Activated CD4-positive, alpha-beta T cell treated with anti-CD3 and anti-CD28 coated beads, Interleukin-2, amount 50 U/mL, for 16 hours (primary cell): ENCODE measurements at places on chromosomes 2 and 18.
A peak's percentile ranks its signal among the peaks of the same experiment; 100 is the strongest.

DNA sequence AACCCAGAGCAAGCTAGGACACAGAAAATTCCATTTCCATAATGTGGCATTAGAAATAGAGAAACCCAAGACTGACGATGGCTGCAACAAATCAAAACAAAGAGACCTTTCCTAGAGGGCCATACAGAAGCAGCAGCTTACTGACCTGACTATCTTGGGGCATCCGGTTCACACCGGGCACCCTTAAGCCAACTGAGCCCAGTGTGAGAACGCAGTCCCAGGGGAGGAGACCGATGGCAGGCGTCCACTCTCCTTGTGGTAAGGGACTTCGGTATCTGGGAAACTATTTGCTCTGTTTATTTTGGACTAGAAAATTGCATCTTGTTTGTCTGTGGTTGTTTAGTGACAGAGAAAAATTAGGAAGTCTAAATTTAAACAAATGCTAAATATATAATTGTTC is 244.8 kb upstream of the COPS8 start:
- no peak for DNase-seq

GRCh38 chr2:28637066-28638047 is 114.3 kb upstream of the PPP1CB start:
- DNase-seq = no peak

GRCh38 chr2:27932396-27932795 is 41.9 kb downstream of the BABAM2 start:
- DNase-seq = no peak

DNA sequence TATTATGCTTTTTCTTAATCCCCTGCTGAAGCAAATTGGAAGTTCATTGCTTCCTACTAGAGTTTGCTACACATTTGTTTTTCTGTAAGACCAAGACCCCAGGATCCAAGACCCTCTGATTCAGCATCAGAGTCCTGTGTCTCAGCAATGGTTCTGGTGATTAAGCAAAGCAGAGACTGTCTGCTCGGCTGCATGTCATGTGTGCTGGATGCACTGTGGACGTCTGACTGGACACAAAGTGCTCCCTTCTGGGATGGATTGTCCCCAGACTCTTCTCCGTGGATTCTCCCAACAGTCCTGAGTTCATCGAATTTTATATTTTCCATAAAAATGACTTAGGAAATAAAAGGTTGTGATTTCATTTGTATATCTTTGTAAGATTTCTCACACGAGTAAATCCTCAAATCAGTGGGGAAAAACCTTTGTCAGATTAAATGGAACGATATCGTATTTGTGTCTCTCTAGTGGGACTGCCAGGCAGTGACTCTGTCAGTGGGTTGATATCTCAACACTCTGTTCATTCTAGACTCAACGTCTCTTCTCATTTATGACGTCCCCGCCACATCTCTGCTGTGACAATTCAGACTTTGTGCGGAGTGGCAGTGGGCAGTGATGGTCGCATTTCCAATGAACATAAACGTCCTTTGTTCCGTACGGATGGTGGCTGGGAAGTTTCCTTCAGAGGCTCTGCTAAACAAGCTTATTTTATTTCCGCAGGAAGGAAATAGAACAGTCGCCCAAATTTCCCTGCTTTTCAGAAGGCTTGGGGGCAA is 58.6 kb downstream of the NCAPH start:
- DNase-seq = no peak

DNA sequence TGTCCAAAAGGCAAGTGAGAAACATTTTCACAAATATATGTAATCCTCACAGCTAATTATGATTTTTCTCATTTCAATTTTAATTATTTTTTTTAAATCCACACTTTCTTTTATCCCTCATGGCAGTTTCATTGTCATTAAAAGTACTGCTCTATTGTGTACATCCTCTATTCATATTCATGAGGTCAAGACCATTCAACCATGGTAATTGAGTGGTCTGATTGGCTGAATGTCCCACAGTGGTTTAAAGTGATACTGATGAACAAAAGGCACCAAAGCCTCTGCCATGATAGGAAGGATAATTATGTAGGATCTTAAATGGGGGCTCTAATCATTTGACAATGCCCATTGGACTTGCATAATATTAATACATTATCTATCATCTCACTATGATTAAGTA is 108.4 kb upstream of the EPHA4 start:
- DNase-seq = no peak

GRCh38 chr2:205929246-205929942 is 156.6 kb downstream of the INO80D start:
- no peak for DNase-seq

GRCh38 chr2:185970148-185970852 is 231.7 kb downstream of the FSIP2 start:
- no peak for DNase-seq

- DNase-seq = no peak
Observed at GRCh38 chr2:121529439-121530211, 1.1 kb upstream of the RNU4ATAC start.

DNA sequence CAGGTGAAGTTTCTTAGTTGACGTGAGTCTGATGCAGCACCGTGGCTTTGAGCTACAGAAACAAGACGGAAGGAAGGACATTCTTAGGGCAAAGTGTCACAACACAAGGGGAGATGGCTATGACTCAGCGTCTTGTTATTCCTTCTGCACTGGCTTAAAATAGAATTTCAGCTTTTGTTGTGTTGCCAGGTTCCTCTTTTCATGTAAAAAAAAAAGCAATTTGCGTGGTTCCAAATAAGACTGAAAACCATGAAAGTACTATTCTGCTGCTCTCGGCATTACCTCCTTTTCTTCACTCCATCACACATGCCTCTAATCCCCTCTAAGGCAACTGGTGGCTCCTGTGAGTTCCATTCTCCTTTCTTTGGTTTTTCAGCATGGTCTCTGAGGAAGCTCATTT is 150.1 kb downstream of the ANTXR1 start:
- peak; percentile 18 for DNase-seq

- peak; percentile 92 for DNase-seq
Observed at GRCh38 chr2:84905181-84906107, at the start of gene TMSB10. Gene TMSB10 (plus strand): TSS chr2:84905656.

DNA sequence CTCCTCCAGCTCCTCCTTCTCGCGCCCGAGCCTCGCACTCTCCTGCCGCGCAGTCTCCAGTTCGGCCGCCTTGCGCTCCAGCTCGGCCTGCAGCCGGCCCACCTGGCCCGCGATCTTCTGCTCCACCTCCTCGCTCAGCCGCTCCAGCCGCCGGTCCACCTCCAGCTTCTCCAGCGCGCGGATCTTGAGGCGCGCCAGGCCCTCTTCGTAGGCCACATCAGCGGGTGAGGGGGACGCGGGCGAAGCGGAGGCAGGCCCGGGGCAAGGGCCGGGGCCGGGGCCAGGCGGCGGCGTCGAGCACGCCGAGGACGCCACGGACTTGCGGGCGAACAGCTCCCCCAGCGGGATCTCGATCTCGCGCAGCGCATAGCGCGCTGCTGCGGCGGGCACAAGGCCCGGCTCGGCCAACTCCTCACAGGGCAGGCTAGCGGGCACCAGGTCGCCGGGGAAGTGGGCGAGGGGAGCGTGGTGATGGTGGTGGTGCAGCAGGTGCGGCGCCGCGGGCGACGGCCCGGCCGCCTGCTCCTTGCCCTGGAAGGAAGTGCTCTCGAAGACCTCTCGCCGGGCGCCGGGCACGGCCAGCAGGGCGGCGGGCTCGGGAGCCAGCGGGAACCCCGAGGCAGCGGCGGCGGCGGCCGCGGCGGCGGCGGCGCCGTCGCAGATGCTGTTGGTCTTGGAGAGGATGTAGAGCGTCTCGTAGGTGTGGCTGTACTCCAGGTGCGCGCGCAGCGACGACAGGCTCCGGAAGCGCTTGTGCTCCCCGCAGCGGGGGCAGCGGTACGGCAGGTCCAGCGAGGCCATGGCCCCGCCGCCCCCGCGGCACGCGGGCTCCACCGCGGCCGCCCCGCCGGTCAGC is 15.2 kb downstream of the FBXO41 start:
- DNase-seq = peak; percentile 80

DNA sequence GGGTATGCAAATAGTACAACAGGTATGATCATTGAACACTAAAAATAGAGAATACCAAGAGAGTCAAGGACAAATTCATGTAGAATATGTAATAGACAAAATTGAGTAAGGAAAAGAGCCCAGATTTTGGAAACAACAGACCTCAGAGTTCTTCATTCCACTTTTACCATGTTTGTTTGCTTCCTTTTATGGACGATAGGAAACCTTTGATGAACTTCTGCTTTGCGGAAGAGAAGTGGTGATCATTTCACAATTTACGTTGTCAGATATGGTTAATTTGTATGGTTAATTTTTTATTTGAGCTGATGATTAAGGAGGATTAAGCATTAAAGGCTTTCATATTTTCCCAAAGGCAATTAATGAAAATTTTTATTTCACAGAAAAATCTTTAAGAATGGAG is 16.3 kb downstream of the MARCHF7 start:
- no peak for DNase-seq

DNA sequence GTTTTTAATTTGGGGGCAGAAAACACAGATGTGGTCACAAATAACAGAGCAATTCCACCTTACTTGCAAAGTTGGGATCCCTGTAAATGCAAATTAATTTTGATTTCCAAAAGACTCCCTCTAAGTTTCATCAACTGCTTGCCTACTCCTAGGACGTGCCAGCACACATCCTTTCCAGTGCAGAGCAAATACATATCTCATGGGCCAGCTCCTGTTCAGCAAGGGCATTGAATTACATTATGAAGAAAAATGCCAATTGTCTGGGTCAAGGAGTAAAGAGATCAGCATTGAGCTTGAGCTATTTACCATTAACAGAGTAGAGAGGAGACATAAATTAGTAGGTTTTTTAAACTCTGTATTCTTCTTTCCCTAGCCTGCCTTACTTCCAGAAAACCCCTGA is 18.8 kb downstream of the PID1 start:
- DNase-seq = no peak

DNA sequence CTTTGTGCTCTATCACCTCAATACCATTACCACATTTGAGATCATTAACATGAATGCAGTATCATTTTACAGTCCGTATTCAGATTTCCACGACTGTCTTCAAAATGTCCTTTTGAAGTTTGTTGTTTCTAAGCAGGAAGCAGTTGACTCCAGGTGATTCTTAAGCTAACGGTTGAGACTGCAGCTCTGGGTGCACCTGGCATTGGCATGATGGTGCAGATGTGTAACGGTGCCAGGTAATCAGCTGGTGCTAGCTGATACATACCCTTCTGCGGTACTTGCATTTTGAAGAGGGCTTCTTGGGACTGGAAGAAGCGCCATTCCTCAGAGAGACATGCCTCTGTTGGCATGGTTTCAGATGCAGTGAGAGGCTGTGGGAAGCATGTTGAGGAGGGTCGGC is 19.5 kb downstream of the SIGLEC15 start:
- DNase-seq = no peak

DNA sequence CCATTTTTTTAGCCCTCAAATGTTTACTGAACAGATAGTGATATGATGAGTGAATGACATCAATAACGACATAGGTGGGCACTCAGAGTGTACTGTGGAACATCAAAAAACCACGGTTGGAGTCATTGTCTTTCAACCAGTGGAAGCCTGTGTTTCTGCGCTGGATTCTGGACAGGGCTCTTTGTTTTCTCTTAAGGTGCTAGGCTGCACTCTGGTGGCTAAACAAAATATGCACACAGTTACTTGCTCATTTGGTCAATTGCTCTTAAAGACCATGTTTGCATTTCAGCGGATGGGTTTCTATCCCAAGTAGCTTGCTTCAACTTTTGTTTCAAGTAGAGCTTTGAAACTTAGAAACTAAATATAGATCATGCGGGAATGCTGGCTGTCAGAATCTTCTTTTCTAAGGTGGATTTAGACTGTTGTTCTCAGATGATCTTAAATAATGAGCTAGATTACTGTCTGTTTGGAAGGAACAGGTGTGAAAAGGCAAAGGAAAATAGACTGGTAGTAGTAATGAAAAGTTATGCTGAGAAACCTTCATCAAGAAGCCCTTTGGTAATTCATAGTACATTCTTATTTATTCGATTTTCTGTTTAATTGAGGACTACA is 48.5 kb upstream of the LYPD6B start:
- DNase-seq = peak; percentile 47

GRCh38 chr2:237732790-237733381 is 65.7 kb upstream of the RBM44 start:
- DNase-seq = no peak

GRCh38 chr2:239199041-239199768 is 201.6 kb downstream of the HDAC4 start:
- DNase-seq = no peak

DNA sequence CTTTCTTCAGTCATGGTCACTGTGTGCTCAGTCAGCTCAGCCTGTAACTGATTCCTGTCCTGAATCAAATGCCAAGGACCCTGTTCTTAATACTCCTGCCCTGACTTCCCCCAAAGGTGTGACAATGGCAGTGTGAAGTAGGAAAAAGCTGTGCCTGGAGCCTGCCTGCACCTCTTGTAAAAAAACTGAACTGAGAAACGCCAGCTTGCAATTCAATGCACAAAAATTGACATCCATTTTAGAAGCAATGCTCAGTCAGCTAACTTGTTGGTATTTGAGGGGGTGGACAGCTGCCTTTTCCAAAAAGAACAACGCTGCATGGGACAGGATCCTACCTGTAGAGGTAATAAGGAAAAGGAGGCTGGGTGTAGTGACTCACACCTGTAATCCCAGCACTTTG is 66.3 kb upstream of the TMEM247 start:
- no peak for DNase-seq

GRCh38 chr2:58930537-58930936 is 689.4 kb upstream of the FANCL start:
- no peak for DNase-seq

DNA sequence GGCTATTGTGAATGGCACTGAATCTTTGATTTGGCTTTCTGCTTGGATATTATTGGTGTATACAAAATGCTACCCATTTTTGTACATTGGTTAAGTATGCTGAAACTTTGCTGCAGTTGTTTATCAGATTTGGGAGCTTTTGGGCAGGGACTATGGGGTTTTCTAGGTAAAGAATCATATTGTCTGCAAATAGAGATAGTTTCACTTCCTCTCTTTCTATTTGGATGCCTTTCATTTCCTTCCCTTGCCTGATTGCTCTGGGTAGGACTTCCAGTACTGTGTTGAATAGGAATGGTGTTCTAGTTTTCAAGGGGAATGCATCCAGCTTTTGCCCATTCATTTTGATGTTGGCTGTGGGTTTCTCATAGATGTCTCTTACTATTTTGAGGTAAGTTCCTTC is 489.1 kb upstream of the LRATD1 start:
- no peak for DNase-seq

DNA sequence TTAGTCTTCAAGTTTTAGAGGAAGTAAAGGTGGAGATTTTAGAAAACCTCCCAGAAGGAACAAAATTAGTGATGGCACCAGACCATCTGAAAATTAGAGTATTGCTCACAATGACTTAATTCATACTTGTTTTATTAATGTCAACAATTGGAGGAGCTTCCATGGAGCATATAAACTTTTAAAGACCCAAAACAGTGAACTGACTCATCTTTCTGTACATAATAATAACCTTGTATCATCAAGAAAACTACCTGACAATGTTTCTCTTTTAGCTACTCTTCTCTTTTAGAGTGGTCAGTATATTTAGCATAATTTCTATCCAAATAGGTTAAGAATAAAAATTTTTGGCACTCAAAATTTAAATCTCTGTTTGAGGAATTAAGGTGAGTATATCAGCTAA is 7.2 kb upstream of the ITGAV start:
- no peak for DNase-seq

- DNase-seq = no peak
Observed at GRCh38 chr2:191189112-191189635, 38.4 kb upstream of the STAT4 start.
